CD4-positive, alpha-beta T cell treated with Interleukin-6 for 4 hours (primary cell): ENCODE measurements at places on chromosomes 2 and 18.

- DNase-seq = no peak
Observed at GRCh38 chr2:182921234-182921633, 54.8 kb upstream of the FRZB start.

DNA sequence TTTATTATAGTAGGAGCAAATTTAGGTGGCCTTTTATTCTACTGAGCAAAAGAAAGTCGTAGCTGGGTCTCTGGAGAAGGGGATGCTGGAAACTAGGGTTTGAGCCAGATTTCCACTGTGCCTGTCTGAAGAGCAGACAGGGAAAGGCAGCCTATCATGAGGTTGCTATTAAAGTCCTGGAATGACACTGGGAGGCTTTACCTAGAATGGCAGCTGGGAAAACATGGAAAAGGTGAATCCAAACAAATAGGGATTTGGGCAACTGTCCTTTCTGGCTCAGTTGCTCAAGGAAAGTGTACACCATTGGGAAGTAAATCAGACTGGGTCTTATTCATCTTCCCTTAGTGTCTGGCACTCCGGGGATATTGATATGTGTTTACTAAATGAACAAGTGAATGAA is 154.6 kb downstream of the MTX2 start:
- DNase-seq = no peak

DNA sequence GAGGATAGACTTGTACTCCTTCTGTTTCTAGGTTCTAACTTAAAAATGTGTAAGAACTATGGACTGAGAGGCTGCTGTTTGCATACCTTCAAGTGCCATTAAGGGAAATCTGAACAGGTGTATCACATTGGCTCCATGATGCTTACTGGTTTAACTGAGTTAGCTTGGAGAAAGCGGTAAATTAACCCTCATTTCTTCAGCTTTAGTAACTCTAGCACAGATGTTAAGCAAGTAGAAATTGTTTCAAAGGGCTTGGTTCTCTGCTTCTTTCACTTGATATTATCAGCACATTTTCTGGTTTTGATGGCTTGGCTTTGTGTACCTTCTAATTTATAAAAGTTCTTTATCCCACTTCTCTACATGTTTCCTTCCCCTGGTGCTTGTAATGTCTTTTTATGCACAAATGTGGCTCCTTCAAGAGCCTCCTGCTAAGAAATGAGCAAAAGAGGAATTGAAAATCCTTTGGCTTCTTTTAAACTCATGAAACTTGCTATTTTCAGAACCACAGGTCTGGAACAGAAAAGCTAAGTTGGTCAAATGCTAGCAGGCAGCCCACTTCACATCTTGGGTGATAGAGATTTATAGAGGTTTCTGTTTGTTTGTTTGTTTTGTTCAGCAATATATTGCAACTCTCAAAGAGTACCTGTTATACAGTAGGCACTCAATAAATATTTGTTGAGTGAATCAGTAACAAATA is 249.9 kb upstream of the THUMPD2 start:
- DNase-seq = no peak

GRCh38 chr2:219406861-219407230 is 11.3 kb upstream of the DES start:
- no peak for DNase-seq

DNA sequence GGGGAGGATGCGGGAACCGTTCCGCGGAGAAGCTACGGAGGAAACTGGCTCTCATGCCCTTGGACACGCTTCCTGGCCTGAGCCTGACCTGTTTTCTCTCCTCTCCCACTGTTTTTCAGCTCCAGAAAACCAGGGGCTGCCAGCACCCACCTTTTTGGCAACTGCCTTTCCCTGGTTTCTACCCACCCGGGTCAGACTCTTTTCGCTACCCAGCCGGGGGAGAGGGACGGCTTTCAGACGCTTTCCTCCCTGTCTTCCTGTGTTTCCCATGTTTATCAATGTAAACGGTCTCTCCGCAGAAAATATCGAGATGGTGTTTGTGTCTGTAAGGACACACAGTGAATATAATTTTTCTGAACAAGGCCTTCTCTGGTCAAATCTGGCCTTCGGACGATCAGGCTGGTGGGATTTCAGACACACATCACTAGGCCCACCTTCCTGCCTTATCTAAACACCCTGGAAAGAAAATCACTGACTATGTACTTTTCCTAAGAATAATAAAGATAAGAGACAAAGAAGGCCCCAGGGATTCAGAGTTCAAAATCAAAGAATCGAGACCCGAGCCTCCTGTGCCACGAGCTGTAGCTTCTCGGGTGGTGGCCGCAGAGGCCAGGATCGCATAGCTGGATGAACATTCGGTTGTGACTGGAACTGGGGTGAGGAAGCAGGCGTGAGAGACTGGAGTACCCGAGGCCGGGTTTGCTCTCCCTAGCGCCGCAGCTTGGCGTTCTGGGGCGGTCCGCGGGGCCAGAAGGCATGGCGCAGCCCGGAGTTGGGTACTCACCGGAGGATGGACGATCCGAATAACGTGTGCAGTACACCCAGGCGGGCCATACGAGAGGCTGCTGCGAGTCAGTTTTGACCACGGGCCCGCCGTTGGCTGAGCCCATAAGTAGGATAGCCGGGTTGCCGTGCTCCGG is 1.7 kb downstream of the EN1 start:
- DNase-seq = no peak
